ENCODE measurements at places on chromosomes 4 and X.

DNA sequence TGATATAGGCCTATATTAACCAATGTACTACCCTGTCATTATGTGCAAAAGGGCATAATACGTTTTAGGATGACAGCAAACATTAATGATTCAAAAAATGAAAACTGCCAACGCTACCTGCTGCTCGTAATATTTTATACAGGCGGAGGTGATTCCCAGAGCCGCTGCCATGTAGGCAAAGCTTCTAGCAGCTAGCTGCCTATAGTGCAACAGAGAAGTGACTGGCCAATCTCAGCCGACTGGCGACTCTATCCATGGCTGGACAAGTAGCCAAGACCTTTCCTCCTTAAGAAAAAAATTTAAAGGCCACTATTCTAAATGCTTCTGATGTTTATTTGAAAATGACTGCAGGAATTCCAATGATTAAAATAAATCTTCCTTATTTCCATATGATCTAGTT is 1.9 kb downstream of the PPARGC1A start:
- no peak for DNase-seq

DNA sequence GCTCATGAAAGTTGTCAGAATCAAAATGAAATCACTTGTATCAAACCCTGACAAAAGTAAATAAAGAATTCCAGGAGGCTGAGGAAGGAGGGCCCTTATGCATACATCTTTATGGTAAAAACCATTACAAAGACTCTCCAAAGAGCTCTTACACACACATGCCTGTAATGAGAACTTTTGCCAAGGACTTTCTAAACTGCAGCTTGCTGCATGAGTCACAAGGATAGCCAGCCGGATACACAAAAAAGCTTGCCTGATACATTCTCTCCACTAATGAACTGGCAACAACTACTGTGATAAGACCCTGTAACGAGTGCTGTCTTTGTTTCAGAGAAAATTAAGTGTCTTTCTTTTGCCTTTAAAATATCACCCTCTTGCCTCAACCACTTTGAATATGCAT is 618.1 kb downstream of the PPP4R3C start:
- DNase-seq = no peak

GRCh38 chr4:149296503-149296902 is 519.1 kb downstream of the IQCM start:
- DNase-seq = no peak

GRCh38 chr4:15451866-15452765 is 17.6 kb upstream of the CC2D2A start:
- DNase-seq = no peak

DNA sequence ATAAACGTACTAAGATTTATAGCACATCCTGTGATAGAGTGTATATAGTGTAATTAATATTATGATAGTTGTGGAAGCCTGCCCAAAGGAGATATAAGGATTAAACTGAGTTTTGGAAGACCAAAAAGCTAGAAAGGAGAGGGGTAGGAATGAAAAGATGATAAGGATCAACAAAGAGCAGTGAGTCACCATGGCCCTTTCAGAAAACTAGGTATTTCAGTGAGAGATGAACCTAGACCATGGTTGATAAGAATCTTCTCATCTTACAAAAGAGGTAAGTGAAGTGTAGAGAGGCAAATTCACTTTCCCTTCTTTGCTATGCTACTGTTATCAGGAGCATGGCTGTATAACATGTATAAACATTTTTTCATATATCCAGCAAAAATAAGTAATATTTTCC is 133.8 kb upstream of the PLAC1 start:
- no peak for DNase-seq

- no peak for DNase-seq
Observed at GRCh38 chr4:39303871-39304270, 62.3 kb downstream of the RFC1 start.

GRCh38 chr4:1111259-1111809 is 2.0 kb downstream of the RNF212 start:
- DNase-seq = no peak

GRCh38 chrX:48751343-48751742 is 10.2 kb upstream of the GLOD5 start:
- no peak for DNase-seq

DNA sequence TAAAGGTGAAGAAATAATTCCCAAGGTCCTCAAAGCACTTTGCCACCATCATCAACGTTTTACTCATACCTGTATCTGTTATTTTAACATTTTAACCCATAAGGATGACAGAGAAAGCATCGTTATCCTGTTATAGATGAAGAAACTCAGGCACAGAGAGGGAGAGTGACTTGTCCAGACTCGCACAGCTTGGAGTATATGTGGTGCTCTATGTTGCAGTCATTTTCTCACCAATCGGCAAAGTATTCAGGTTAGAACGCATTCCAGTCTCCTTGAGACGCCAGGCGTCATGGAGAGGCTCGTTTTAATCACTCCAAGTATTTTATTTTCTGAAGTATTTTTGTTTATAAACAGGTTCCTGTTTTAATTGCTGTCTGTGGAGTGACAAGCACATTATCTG is 73.5 kb downstream of the IRF2 start:
- DNase-seq = no peak

- no peak for DNase-seq
Observed at GRCh38 chr4:26753617-26754016, 107.0 kb upstream of the STIM2 start.

DNA sequence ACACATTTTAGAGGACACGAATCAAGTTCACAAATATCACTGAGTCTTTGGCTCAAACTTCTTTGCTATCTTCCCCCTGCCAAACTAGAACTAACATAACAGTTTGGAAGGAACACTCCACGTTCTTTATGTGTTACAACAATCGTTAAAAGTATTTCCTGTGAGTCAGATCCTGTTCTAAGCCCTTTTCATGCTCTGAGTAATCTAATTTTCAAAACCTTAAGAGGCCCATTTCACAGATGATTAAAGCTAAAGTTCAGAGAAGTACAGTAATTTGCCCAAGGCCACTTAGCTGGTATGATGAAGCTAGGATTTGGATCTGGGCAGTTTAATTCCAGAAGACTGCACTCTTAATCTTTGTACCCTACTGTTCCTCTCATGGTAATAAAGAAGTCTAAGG is 854.4 kb upstream of the INTU start:
- no peak for DNase-seq

GRCh38 chr4:173135241-173135847 is 33.3 kb upstream of the GALNT7 start:
- no peak for DNase-seq

- no peak for DNase-seq
Observed at GRCh38 chrX:145405012-145405411, 157.7 kb downstream of the SPANXN1 start.

DNA sequence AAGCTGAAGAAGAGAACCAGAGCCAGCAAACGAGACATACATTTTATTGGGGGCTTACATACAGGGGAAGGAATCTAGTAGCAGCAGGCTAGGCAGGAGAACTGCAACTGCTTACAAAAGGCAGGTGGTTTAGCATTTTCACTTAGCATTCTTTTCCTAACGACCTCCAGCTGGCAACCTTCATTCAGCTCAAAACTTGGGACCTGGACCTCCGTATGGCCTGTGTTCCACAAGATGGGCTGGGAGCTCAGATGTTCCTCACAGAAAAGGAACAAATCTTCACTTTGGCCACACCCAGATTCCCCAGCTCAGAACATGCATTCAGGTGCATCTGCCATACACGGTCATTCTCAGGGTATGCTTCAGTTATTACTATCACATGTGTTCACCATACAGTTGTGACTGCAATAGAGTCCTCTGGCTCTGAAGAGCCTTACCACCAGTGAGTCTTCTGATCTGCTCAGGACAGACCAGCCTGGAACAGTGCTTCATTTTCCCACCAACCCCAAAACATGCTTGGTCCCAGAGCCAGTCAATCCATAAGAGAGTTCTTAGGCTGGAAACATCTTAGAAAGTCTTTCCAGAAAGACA is 29.6 kb upstream of the AP1AR start:
- no peak for DNase-seq

DNA sequence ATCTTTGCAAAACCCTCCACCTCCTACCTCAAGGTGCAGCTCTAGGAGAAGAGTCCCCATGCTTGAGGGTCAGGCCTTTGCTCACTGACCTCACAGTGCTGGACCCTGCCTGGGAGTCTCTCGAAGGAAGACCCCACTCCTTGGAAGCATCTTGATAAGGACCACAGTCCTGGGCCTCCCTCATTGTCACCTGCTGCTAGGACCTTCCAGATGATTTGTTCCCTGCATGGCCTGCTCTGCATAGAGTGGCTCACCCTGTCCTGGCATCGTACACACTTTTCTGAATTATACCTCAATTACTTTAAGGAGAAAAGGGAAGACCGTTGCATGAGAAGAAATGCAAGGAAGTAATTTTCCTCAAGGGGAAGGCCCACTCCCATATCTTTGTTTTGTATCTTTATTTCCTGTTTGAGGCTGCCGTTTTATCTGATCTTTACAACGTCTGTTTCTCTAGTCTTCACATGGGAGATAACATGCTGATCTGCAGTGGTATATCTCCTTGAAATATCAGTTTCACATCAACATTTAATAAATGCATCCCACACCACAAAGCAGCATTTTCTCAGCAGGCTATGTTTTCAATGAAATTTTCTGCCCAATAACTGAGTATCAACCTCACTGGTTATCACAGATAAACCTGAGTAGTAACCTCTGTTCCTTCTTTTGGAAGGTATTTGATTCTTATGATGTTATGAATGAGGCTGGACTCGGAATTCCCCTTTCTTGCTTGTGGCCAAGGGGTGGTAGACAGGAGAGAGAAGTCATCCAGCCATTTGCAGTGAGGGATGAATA is 15.0 kb upstream of the AKAP17A start:
- DNase-seq = peak; percentile 63
